ENCODE measurements at places on chromosomes 3 and 15. TPM values are rescaled to one million over a fixed set of nuclear protein-coding genes. Genes with fewer than 3 reads are reported as not detected.

GRCh38 chr15:78405336-78405924 is 32.6 kb upstream of the IREB2 start:
- DNase-seq, result no peak

Gene ANXA2
- polyA plus RNA-seq, result 343 TPM

- no peak for DNase-seq
These were observed 848 bp downstream of the SYNM start for GRCh38 chr15:99105514-99106341.

- no peak for DNase-seq
These were observed 55.2 kb downstream of the TBL1XR1 start for GRCh38 chr3:177141899-177142646.

DNA sequence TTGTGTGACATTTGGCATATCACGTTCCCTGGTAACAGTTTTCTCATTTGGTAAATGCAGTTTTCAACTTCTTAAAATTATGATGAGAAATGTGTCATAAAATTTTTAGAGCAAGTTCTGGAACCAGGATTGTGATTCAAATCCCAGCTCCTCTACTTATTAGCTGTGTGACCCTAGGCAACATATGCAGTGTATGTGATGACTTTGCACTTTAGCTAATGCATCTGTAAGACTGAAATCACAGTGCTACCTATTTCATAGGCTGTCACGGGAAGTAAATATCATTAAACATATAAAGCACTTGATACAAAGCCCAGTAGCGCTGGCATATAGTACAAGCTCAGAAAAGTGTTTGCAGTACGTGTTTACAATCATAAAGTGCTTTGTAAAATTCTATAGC is 419.4 kb downstream of the GRM7 start:
- DNase-seq, result no peak

DNA sequence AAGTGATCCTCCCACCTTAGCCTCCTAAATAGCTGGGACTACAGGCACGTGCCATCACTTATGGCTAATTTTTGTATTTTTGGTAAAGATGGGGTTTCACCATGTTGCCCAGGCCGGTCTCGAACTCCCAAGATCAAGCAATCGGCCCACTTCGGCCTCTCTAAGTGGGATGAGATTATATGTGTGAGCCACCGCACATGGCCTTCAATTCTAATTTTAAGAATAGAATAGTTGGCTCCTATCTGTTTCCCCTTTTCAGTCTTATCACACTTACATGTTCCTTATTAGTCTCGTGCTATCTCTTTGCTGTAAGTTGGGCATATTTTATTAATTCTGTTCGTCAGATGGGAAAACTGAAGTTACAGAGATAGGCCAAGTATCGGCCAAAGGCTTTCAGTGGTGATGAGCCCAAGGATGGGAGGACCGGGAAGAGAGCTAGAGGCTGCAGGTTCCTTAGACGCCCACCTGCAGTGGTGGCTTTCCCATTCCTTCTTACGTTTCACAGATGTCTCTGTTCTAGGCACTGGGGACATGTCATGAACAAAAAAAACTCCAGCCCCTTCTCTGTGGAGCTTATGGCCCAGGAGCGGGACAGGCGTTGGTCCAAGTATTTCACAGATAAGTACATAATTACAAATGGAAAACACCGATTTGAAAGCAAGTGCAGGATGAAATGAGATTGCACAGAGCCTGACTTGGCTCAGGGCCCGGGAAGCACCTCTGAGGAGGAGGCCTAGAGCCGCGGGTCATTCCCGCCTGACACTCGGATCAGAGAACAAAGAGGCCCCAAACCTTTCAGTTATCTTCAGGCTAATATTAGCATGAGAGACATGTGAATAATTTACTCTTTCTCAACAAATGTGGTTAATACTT is 91.1 kb upstream of the KLF13 start:
- DNase-seq, result no peak

Gene GHSR
- not detected for polyA plus RNA-seq

- DNase-seq, result no peak
These were observed 85.1 kb upstream of the SAMMSON start for GRCh38 chr3:69914395-69914794.

DNA sequence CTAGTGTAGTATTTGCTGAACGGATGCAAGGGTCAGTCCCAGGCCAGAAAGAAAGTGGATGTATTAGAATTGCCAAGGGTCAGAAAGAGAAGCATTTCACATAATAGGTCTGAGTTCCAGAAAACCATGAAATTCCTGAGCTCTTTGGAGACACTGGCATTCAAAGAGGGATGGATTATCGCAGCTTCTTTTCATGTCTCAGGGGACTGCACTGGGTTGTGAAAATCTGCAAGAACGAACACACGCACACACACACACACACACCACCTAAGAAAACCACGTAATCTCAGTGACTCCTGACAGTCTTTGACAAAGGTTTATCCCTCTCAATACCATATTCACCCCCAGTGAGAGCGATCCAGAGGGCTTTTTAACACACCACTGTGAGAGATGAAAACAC is 57.9 kb downstream of the TIPARP start:
- DNase-seq, result no peak

DNA sequence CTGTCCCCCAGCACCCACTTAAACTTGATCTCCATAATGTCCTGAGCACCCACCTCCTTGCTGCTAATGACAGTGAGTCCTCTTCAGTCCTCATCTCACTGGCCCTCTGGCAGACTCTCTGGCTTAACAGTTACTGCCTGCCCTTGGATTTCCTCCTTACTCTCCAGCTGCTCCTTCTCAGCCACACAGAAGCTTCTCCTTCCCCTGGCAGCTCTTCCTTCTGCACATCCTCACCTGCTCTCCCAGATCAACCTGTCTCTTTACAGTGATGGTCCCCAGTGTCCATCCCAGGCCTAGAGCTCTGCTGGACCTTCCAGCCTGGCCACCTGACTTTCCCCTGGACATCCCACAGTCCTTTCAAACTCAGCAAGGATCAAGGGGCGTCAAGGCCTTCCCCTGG is 47.4 kb upstream of the SMAD3 start:
- no peak for DNase-seq

Gene CNTN4
- not detected for polyA plus RNA-seq

DNA sequence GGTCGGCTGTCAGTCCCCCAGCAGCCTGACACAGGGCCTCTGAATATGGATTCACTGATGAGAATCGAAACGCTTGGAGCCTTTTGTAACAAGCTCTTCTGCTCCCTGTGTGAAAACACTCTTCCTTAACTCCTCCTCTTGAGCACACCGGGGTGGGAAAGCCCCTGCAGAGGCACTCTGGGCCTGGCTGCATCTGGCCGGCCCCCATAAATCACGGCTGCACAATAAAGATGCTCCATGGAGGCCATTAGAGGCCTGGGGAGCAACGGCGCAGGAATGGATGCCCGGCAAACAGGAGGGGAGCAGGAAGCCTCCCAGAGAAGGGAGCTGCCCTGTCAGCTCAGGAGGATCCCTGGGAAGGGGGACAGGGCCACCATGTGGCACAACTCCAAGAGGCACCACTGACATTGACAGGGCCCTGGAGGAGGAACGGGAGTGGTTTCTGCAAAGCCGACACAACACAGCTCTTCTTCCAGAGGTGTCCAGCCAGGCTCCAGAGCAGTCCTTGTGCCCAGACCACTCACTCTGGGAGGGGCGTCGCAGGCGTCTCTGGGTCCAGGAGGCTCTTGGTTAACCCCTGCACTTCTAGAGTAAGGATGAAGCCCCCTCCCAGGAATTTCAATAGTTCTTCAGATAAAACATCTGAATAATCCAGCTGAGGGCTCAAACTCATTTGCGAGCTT is 509.3 kb upstream of the PPP2R3A start:
- DNase-seq, result no peak
